ENCODE measurements at places on chromosomes 1 and 21.

GRCh38 chr1:222920169-222920568 is 105.3 kb downstream of the DISP1 start:
- no peak for DNase-seq

DNA sequence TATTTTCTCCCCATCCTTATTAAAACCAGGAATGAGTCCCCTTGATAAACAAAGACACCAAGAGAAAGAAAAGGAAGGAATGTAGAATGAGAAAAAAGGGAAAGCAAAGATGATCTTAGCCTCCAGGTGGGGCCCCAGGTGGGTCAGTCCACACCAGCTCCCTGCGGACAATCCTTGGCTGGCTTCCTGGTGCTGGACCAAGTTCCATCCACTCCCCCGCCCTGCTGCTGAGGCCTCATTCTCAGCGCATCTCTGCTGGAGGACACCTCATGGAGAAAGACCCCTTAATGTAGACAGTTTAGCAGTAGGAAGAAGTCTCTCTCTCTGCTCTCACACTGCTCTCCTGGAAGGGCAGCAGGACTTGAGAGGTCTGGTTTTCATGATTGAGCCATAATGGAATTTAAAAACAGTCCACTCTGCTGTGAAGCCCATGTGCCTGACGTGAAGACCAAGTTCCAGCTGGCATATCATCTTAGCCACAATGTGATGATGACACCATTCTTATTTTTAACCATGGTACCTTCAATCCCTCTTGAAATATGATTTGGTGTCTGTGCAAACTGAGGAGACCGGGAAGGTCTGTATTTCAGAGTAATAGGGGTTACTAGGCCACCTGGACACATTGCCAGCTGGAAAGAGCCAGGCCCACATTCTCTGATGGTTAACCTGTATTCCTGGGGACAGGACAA is 83.1 kb downstream of the WLS start:
- DNase-seq, result no peak

- no peak for DNase-seq
These were observed 375.9 kb upstream of the DUSP10 start for GRCh38 chr1:222117809-222118208.

DNA sequence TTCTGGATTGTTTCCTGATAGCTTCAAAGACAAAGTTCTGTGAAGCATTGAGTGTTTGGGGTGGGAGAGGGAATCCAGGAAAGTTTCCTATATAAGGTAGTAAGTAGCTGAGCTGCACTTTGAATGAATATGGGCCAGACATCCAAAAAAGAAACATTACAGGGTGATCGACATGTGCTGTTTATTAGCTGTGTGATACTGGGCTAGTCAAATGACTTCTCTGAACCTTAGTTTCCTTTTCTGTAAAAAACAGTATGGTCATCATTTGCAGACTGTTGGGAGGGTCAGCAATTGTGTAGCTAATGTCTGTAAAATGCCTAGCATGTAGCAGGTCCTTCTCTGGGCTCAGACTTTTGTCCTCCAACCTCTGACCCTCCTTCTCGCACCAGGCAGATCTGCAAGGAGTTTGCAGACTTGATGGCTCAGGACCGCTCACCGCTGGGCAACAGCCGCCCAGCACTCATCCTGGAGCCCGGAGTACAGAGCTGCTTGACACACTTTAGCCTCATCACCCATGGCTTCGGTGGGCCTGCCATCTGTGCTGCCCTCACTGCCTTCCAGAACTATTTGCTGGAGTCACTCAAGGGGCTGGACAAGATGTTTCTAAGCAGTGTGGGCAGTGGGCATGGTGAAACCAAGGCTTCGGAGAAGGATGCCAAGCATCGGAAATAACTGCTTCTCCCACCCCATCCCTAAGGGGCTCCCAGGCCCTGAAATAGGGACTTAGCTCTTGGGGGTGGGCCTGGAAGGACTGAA is 21.1 kb downstream of the TFAP2E start:
- no peak for DNase-seq

DNA sequence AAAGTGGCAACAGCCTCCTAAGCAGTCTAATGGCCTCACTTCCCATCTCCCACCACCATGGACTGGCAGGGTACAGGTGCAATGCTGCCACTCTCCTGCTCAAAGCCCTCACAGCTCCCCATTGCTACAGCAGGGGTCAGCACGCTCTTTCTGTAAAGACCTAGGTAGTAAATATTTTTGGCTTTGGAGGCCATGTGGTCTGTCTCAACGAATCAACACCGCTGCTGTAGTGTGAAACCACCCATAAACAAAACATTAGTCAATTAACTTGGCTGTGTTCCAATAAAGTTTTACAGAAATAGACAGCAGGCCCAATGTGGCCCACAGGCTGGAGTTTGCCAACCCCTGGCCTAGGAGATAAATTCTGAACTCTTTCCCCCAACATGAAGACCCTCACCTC is 44.6 kb upstream of the TMEM125 start:
- DNase-seq, result peak; percentile 40

- DNase-seq, result peak; percentile 54
These were observed 24.9 kb upstream of the KCNA2 start for GRCh38 chr1:110630839-110631663.
